Left renal cortex interstitium (tissue), 4 donors: ENCODE measurements at places on chromosomes 11 and 22.

- no peak for DNase-seq
Observed at GRCh38 chr11:27882066-27882697, 181.9 kb upstream of the BDNF start.

- DNase-seq = no peak
Observed at GRCh38 chr11:64206457-64207255, at the start of gene FERMT3. TSS of gene FERMT3 (plus strand) at chr11:64206721. CDS start at chr11:64207365, 644 bp downstream.

- no peak for DNase-seq
Observed at GRCh38 chr11:69014084-69014851, 1.2 kb upstream of the MRGPRF start.

DNA sequence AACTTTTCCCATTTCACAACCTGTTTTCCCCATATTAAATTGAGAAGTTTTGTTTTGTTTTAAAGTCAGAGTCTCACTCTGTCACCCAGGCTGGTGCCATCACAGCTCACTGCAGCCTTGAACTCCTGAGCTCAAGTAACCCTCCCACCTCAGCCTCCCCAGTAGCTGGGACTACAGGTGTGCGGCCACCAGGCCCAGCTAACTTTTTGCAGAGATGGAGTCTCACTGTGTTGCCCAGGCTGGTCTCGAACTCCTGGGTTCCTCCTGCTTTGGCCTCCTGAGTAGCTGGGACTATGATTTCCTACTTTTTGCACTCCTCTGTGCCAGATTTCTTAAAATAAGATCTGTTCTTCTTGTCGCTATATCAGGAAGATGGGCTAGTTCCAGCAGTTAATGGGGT lies 44.9 kb downstream of the GNB1L start:
- DNase-seq = no peak

DNA sequence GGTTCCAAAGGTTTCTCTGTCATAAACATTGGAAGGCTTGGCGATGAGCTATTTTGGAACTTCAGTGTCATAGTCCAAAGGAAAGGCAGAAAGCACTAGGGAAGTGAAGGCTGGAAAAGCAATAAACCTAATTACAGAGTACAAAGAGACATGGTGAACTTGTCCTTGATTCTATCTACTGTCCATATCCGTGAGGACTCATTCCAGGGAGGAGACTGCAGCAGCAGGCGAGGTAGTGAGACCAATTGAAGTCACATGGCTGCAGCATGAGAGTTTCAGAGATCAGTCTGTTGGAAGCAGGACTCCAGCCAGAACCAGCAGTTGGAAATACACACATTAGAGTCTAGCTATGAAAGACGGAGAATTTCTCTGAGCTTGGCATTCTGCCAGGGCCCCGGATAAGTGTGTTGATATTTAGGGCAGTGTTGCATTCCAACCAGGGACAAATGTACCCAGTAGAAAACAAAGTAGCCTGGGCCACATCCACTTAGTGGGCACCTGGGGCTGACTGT lies 54.1 kb upstream of the ARHGAP42 start:
- no peak for DNase-seq

DNA sequence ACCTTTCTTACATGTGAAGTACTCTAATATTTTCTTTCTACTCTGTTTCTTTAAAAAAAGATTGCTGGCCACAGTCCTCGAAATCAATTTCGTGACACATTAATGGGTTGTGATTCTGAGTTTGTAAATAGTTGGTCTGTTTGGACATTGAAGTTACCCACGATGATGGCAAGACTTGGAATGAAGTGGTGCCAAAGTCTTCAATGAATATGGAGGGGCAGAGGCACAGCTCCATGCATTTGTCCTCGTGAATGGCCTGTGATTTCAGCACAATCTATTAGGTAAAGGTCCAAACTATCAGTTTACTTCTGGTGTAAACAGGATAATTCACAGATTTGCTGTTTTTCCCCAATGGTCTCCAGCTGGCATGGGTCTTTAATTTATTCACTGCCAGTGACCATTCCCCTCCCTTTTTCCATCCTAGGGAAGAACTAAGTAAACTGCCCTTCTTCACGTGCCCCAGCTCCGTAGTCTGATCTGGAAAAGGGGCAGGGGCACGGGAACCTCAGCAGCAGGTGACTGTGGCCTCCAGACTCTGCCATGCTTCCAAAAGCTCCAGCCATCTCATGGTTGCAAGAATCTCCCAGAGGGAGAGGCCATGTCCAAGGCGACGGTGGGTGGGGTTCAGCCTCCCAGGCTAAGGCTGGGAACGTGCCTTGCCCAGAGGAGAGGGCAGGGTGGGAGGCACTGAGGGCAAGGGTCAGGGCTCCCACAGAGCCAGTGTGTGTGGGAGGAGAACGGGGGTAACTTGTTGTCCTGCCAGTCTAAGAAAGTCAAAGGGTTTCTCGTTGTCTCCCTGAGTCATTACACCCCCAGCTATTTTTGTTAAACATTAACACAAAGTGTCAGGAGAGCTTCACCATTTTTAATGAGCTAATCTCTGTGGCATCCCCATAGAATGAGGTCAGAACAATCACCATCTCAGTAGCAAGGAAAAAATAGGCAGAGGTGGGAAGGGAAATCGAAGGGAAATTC lies 16.9 kb upstream of the PEX26 start:
- DNase-seq = no peak

DNA sequence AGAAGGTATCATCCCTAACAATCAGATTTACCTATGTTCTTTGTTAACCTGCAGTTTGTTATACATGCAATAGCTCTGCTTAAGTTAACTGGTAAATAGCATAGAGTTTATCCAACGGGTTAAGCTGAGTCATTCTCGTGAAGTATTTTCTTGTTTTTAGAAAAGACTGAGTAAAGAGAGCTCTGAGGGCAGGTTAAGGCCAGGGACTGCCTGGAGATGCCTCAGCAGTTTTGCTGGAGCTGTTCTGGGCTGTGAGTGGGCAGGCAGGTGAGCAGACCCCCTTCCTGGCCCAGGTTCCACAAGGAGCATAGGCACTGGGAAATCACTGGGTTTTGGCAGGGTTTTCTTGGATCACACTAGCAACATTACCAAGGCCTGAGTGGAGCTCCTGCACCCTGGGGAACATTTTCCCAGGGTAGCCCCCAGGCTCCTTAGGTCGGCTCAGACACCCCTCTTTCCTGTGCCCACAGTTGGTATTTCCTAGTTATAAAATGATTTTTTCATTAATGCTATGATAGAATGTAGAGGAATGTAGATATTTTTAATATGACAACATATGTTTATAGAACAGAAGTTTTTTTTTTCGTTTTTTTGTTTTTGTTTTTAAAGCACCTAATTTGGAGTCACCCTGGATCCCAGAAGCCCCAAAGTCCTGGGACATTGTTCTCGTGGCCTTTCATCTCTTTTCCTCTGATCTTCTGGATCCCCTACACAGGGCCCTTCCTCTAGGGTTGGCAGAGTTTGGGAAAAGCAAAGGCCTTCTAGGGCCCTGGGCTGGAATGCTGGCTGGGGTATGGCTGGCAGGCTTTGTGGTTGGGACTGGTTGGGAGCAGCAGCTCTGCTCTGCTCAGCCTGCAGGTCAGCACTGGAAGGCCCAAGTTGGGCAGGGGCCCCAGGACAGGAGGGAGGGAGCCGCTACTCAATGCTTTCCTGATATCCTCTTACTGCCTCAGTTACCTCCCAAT lies 26.7 kb downstream of the IRAG1 start:
- DNase-seq = no peak

GRCh38 chr22:20174785-20175596 lies 24.1 kb upstream of the CCDC188 start:
- no peak for DNase-seq

- DNase-seq = no peak
Observed at GRCh38 chr22:50505776-50506610, 1.5 kb downstream of the LMF2 start.

DNA sequence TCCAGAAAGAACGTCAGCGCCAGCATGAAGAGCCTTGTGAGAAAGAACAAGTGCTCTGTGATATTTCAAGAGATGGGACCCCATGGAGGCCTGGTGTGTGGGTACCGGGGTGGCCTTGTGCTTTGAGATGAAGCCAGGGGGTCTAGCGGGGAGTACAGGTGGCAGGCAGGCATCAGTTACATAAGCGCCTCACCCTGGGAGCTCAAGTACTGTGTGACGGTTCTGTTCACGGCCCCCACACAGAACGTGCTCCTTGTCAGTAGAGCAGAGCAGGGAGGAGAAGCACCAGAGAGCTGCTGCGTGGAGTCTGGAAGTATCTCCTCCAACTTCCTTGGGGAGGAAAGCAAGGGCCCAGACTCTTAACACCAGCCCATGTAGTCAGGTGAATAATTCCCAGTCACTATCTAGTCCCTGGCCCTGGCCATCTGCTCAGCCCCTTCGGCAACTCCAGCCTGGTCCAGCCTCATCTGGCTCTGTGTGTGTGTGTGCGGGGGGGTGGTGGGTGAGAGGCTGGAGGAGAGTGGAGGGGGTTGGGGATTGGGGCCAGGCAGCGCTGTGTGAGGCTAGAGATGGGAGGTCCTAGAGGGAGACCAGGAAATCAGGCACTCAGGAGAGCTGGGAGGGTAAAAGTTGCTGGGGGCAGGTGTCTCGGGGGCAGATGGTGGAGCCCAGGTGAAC lies 32.4 kb downstream of the MCM5 start:
- no peak for DNase-seq
